ENCODE measurements at places on chromosomes 4 and X.

- no peak for DNase-seq
Observed at GRCh38 chr4:26867914-26868684, 7.5 kb downstream of the STIM2 start.

- no peak for DNase-seq
Observed at GRCh38 chrX:97909245-97909644, 1025.5 kb downstream of the RPA4 start.

- DNase-seq, result peak; percentile 4
Observed at GRCh38 chrX:25144043-25144940, 128.5 kb upstream of the ARX start.

DNA sequence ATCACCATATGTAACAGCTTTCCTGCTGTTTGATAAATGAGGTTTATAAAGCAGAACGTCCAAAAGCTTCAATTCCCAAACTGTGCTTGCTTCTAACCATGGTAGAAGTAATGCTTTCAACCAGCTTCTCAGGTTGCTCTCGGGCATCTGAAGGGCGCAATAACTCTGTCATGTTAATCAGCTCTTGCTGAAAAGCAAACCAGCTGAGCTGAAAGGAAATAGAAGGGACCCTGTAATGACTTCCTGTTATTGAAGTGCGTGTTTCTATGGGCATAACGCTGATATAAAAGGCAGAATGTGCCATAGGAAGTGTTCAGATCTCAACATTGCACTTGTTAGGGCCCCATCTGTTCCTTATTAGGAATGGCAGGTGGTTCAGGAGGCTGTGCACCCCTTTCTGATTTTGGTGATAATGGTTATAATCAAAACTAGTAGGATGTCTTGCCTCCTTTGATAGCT, 21.2 kb downstream of the HERC3 start:
- DNase-seq, result no peak

- no peak for DNase-seq
Observed at GRCh38 chr4:122044501-122044900, 92.6 kb upstream of the TRPC3 start.

GRCh38 chr4:77040270-77040669, 35.5 kb downstream of the CCNI start:
- DNase-seq, result no peak

GRCh38 chr4:15656038-15656470, 897 bp upstream of the FBXL5 start:
- DNase-seq, result no peak

DNA sequence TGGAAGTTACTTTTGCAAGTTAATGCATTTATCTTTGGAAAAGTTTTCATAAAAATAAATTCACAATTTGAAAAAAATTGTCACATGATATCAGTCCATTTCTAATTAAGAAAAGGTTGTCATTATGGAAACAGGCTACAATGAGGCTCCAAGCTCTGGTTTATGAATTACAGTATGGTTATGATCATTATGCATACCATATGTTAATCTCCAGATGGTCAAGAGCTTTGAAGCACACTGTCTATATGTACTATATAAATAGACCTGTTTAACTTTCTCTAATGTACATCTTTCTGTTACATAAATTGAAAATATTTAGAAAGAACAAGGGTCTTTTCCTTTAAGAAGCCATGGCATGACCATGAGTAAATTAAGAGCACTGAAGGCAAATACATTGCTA, 2338.8 kb downstream of the PCDH7 start:
- DNase-seq, result no peak

DNA sequence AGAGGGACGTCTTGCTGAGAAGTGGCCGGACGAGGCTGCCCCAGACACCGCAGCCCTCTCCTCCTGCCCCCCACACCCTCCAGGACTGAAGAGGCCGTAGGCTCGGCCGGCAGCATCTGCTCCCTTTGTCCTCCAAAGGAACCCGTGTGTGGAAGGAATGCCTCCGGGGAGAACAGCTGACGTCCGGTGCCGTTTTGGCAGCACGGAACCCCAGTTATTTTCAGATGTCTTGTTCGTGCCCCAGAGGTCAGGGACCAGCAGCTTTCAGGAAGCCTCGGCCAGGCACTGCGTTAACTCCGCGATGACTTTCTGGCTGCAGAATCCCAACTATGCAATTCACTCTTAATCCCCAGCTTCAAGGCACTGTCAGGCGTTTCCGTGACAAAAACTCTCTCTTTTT, 10.9 kb upstream of the PPP2R3B start:
- no peak for DNase-seq

GRCh38 chrX:69218407-69218997, 53.2 kb upstream of the PJA1 start:
- no peak for DNase-seq

- no peak for DNase-seq
Observed at GRCh38 chr4:48065587-48066052, 49.0 kb downstream of the NIPAL1 start.

GRCh38 chr4:94974773-94975172, 217.0 kb downstream of the BMPR1B start:
- DNase-seq, result no peak

DNA sequence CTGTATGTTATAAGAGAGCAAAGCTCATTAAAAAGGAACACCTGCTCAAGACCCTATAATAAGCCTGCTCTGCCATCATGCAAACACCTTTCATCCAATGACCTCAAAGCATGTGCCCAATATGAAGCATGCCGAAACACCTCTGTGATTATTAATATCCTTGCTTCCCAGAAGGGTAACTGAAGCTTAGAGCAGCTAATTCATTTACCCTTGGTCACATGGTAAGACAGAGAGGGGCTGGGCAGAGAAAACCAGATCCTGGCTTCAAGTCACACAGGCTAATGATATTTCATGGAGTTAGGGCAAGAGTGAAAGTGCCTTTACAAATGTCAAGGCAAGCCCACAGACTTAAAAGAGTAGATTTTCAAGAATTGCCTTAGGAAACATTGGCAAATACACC, 5.6 kb downstream of the AMOT start:
- DNase-seq, result no peak

GRCh38 chr4:47762376-47763266, 75.2 kb downstream of the CORIN start:
- DNase-seq, result no peak

DNA sequence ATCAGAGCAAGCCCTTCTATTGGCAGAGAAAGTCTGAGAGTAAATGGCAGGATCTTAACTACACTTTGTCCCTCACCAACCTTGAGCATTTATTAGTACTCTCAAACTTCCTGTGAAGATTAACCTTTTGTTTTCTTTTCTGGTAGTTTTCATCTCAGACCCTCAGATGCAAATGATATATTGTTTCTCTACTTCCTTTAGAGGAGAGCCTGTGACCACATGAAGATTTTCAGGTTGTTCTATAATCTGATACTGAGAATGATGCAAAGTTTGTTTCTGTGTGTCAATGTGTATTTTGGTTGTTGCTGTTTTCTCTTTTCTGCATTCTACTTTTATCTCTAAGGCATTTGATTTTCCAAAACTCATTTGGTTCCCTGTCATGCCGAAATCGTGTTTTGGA, 165.8 kb upstream of the CYSLTR1 start:
- DNase-seq, result no peak

- no peak for DNase-seq
Observed at GRCh38 chr4:123940604-123941003, 544.0 kb downstream of the SPRY1 start.

GRCh38 chrX:132508834-132509233, 20.0 kb upstream of the MBNL3 start:
- no peak for DNase-seq

DNA sequence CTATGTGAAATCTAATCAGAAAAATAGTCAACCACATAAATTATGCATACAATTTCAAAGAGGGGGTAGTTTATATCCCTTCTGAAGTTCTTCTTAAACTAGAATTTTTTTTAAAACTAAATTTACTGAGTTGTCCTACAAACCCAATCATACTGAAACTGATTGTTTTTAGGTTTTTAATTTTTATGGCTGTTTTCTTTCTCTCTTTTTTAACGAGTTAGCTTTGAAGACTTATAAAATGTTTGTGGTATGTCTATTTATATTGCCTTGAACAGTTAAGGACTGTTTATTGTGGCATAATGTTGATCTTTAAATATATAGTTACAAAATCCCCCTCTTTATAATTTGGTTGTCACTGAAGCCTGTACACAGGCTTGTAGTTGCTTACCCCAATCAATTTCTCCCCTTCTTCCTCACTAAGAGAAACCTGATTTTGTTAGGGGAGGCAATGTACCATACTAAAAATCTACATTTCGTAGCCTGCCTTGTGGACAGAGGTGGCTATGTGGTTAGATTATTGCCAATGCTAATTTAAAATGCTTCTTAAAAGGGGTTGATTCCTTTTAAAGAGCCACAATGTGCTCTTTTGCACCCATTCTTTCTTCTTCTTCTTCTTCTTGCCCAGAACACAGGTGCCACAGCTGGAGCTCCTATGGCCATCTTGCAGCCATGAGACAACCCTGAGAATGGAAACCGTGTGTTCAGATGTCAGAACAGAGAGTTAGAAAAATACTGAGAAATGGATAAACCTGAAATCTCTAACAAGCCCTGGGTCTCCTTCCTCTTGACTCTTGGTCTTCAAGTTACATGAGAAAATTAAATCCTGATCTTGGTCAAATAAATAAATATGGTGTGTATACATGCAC, 102.7 kb upstream of the ZNF827 start:
- no peak for DNase-seq

DNA sequence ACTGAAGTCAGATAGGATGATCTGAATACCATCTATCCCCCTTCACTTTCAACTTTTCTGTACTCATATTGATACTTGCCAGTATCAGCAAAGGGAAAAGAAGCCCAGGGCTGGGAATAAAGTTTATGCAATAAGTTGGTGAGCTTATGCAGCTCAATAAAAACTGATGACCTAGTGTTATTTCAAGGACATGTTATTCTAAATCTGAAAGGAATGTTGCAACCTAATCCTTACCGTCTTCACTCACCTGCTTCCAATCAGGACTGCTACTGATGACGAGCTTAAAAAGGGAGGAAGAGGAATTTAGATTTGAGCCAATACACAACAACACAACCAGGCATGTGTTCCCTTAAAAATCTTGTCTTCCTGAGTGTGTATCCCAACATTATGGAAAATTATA, 419.9 kb downstream of the SPRY1 start:
- DNase-seq, result no peak

DNA sequence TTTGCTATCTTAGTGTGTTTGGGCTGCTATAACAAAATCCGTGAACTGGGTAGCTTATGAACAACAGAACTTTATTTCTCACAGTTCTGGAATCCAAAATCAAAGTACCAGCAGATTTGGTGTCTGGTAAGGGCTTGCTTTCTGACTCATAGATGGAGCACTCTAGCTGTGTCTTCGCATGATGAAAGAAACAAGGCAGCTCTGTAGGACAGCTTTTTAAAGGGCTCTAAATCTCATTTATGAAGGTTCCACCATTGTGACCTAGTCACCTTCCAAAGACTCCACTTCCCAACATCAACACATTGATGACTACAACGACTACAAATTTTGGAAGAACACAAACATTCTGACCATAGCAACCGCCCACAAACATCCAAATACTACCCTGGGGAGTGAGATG, 158.6 kb upstream of the LCORL start:
- DNase-seq, result no peak

DNA sequence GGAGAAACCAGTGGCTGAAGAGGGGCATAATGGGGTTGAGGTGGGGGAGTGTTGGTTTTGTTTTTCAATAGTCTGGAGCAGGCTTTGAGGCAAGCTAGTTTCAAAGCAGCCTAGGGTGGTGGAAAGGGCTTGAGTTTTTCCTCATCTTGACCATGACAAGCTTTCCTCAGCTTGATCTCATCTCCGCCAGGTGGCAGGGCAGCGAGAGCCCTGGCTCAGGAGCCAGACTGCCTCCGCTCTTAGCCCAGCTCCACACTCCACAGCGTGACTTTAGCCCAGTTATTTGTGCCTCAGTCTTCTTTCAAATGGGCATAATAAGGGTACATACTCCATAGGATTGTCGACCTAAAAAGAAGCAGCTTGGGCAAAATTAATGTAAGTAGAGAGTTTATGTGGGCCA, 29.9 kb upstream of the SOWAHD start:
- DNase-seq, result no peak

- DNase-seq, result no peak
Observed at GRCh38 chrX:153592091-153592833, 6.7 kb downstream of the CCNQ start.

- no peak for DNase-seq
Observed at GRCh38 chr4:4269331-4269731, 20.6 kb downstream of the LYAR start.

DNA sequence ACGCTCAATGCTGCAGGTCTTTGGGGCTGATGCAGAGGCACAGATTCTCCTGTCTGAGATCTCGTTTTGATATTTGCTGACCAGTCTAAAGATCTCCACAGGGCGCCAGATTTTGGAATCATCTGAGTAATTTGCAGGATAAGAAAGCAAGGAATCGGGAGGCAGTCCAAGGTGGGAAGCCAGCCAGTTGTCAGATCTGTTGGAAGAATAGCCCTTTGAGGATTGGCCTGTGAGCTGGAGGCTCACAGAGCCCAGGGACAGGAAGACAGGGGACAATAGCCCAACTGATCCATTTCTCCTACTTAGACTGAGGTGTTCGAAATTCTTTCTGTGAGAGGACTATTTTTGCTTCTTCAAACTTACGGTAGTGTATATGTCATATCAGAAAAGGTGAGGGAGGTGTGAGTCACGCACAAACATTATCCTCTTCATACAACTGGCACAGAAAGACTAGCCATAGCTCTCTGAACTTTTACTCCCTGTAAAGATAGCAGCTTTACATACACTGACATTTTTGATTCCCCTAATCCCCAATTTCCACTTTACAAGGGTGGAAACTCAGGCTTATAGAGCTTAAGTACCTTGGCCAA, 8.8 kb downstream of the DIPK2B start:
- no peak for DNase-seq

GRCh38 chr4:155603360-155603891, 63.2 kb upstream of the GUCY1A1 start:
- no peak for DNase-seq

DNA sequence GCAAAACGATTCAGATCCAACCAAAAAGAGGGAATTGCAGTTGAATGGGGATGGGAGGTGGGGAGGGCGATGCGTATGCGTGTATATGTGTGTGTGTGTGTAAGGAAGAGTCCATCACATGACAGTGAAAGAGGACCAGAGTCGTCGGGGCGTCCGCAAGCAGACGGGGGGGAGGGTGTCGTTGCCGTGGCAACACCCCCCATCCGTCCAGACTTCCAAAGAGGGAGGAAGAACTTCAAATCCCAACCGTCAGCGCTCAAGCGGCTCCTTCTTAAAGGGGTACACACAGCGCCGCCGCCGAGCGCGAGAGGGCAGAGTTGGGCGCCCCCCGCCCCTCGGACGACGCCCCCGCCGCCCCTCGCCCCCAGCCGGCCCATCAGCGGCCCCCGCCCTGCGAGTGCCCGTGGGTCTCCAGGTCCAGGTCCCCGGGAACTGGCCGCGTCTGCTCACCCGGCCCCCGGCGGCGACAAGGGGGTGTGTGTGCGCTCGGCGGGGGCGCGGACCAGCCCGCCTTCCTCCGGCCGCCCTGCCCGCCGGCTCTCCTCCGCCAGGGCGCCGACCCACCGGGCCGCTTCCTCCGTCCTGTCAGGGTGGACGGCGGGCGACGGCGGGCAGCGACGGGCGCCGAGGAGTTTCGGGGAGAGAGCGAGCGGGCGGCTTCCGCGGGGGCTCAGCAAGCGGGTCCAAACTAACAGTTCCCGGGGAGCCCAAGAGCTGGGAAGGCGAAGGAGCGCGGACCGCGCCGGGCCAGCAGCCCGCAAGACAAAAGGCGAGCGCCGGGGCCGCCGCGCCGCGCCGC, 685 bp downstream of the LCORL start:
- DNase-seq, result no peak

- DNase-seq, result no peak
Observed at GRCh38 chr4:52889354-52889753, 27.2 kb downstream of the RASL11B start.

GRCh38 chrX:1222531-1223241, 10.2 kb upstream of the CRLF2 start:
- DNase-seq, result no peak

Data from activated CD4-positive, CD25-positive, alpha-beta regulatory T cell treated with anti-CD3 and anti-CD28 coated beads, Interleukin-2, amount 50 U/mL, for 16 hours (primary cell).